Esophagus mucosa (tissue), 1 donor: ENCODE measurements at places on chromosomes 5 and 9. TPM values are rescaled to one million over a fixed set of nuclear protein-coding genes. Genes with fewer than 3 reads are reported as not detected.

FOXD4L4 gene
- total RNA-seq = 0.52 TPM

- ATAC-seq = no peak
Observed at GRCh38 chr9:36949466-36949865, 84.6 kb downstream of the PAX5 start.

- ATAC-seq = no peak
Observed at GRCh38 chr5:163248871-163249270, 188.5 kb upstream of the CCNG1 start.

DNA sequence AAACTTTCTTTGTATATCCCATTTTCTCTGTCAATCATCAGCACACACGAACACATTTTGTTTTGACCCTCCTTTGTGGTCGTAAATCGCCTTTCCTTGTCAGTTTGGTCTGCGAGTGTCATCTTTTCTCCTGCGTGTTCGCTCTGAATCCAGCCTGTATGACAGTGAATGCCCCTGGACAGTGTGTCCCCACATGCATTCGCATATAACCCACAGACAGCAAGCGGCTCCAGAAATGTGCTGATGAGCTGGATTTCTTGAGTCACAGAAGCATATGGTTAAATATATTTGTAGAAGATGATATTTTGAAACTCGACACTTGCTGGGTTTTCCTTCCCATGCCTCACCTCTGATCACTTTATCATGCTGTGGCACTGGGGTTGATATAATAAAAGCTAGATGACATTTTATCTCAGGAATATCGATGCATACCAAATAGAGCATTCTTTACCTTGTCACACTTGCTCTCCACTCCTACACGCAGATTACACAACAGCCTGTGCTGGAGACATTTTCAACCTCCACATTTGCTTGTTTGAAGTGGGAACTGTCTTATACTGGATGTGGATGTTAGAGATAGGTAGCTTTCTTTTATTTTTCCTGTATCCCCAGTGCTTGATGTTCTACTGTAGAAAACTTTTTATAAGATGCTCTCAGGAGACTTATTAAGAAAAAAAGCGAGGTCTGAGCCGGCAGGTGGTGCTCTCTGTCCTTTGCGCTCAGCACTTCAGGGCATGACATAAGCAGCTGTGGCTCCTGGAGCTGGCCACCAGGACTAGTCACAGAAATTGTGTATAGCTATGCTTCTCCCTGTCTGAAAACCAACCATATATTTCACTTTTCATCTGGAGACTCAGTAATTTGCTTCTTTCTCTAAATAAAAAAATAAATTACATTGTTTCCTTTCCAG lies 215.1 kb downstream of the SH3GL2 start:
- peak; percentile 55 for ATAC-seq
